RKO (cell line): ENCODE measurements at places on chromosomes 5 and 9.

- no peak for DNase-seq
Measured at GRCh38 chr9:107106416-107106815, 176.7 kb upstream of the RAD23B start.

- no peak for DNase-seq
Measured at GRCh38 chr5:153299891-153300290, 190.6 kb upstream of the GRIA1 start.

GRCh38 chr5:42570966-42571960, 148.0 kb downstream of the GHR start:
- DNase-seq, result peak; percentile 2

GRCh38 chr5:86665984-86666760, 48.4 kb downstream of the COX7C start:
- DNase-seq, result no peak

DNA sequence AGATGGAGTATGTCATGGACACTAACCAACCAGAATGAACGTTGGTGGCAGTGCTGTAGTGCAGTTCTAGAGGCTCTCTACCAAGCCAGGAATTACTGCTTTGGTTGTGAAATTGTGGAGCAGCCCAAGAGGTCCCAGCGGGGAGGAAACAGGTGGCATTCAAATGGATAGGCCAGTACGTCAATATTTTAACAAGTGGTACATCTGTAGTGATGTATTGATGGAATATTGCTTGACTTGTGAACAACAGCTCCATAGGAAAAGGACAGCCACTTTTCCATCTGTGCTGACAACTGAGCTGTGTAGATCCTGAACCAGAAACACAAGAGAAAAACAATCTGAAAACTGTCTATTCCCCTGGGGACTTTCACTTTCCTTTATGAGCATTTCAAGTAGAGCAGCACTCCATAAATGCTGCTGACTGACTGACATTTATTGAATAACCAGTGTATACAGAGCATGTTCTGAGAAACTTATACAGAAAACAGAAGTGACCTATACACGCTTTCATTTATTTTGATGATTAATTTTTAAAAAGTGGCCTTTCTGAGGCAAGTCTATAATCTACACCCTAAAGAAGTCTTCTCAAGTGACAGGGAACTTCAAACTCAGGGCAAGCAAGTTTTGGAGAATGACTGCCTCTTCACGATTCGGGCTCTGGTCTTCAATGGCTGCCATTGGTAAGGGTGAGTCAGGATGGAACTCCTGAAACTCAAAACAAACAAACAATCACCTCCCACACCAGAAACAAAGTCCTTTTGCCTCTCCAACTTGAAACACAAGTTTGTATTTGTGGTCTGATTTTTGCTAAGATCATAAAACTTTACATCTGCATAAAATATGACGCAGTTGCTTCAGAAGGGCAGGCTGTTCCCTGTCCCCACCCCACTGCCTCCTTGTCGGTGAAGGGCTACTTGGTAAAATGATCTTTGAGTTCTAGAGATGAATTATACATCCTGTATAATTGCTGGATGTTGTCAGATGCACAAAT, 362.4 kb downstream of the NDUFS4 start:
- no peak for DNase-seq

DNA sequence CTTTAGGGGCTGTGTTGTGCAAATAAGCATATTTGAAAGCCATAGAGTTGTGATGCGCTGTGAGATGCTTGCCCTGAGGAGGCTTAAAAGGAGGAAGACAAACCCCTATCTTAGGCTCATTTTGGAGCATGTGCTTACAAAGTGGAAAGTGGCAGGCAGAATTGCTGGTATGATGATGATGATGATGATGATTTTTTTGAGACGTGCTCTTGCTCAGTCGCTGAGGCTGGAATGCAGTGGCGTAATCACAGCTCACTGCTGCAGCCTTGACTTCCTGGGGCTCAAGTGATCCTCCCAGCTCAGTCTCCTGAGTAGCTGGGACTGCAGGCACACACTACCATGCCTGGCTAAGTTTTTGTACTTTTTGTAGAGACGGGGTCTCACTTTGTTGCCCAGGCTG, 1.7 kb downstream of the CNOT8 start:
- peak; percentile 79 for DNase-seq

- DNase-seq, result no peak
Measured at GRCh38 chr5:3342271-3343100, 253.1 kb upstream of the IRX1 start.
